Urothelium cell line (cell line): ENCODE measurements at places on chromosomes 16 and 17.

DNA sequence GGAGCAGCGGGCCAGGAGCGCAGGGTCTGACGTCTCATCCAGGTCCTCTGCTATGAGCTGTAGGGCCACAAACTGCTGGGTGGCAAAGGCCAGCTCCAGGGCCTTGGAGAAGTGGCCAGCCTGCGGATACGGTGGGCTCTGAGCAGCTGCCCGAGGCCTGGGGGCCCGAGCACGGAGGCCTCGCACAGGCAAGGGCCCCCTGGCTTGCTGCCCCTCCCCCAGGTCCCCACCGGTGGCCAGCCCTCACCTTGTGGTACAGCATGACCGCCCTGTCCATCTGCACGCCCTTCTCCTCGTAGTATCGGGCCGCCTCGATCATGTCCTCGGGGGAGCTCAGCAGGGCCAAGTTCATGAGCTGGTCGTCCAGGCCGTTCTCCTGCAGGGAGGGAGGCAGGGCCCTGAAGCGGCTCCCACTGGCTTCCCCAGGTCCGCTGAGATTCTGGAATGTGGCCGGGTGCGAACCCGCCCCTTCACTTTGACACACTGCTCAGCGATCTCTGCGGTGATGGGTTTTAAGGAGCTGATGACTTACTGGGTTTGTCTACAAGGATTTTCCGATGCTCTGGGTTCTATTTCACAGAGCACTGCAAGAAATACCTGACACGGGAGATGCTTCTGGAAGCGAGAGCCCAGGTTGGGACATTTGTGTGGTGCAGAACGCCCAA is 9.8 kb upstream of the TMEM204 start:
- no peak for DNase-seq

DNA sequence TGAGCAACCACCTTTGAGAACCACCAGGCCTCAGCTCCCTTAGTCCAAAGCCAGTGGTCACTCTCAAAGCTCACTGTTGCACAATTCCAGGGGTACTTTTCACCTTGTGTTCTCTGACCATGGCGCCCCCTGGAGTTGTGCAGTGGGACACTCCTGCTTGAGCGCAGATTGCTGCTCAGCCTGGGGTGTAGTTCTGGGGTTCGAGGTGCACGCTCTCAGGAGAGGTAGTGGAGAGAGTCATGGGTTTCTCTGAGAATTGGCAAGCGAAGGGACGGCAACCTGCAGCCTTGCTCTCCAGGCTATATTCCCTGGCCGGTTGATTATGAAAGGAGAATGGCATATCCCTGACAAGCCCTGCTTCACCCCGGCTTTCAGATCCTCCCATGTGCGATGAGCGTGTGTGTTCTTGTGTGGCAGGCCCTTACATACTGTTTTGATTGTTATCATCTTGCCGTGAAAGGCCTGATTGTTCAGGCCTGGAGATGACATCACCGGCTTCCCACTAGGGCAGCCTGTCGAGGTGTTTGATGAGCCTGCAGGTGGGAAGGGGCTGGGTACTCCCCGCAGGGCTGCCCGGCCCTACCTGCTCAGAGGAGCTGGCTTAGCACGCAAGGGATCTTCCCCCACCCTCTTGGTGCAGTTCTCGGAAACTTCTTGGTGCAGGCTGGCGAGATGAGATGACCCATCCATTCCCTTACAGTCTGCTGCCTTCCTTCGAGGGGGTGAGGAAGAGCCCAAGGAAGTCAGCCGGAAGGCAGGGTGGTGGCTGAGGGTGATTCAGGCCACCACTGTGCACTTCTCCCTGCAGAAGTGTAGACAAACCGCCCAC is 431.2 kb downstream of the SLC39A11 start:
- peak; percentile 89 for DNase-seq

GRCh38 chr16:18969855-18970240 is 13.9 kb upstream of the TMC7 start:
- DNase-seq = no peak

GRCh38 chr17:2259769-2260536 is 43.6 kb downstream of the SMG6 start:
- no peak for DNase-seq

DNA sequence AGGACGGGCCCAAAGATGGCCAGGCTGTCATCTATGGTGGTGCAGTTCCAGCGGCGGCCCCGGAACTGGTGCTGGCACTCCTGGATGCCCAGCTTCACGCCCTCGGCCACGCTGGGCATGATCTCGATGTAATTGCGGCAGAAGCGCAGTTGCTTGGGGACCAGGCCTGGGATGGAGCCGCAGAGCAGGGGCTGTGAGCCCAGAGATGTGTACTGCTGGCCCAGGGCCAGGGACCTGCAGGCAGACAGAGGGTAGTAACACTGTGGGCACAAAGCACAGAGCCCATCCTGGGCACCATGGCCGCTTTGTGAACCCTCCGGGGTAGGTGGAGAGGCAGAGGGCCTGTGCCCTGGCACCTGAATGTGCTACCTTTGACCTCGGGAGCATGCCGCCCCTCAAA is 44.8 kb downstream of the WNT3 start:
- DNase-seq = no peak

GRCh38 chr16:65083164-65083857 is 38.6 kb downstream of the CDH11 start:
- DNase-seq = no peak

DNA sequence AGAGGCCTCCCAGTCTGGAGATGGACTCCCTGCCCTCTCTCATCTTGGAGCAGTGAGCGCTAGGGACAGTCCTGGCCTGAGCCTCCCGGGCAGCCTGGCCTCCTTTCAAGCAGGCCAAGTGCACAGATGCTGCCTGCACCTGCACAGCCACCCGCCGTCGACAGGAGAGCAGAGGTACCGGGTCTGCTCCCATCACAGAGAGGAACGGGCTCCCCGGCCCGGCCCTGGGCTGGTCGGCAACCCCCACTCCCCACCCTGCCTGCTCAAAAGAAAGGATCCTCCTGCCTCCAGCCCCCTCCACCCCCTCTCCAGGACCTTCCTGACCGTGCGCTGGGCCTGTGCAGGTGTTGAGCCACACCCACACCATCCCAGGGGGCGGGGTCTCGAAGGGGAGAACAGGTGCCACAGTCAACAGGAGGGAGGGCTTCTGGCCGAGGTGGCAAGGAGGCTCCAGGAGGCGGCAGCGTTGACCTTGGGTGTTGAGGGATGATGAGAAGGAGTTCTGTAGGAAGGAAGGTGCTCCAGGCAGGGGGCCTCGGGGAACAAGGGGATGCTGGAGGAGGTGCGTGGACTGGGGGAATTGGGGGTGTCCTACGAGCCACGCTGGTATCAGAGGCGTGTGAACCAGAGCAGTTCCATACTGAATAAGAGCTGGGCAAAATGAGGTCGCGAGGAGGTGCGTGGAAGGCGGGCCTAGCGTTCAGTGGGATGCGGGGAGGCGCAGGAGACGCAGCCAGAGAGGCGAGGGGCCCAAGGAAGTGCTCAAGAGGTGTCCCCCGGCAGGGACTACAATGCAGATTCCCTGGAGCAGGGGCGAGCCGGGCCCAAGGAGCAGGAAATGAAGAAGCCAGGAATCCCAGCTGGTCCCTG is 967 bp upstream of the CDH15 start:
- DNase-seq = no peak

- no peak for DNase-seq
Observed at GRCh38 chr17:73533127-73533526, 111.1 kb downstream of the SDK2 start.

- no peak for DNase-seq
Observed at GRCh38 chr16:89510526-89510925, 2.3 kb downstream of the SPG7 start.

- DNase-seq = no peak
Observed at GRCh38 chr16:59274141-59274540, 540.0 kb upstream of the GOT2 start.

- DNase-seq = no peak
Observed at GRCh38 chr17:48444516-48445247, 14.7 kb upstream of the SKAP1 start.

DNA sequence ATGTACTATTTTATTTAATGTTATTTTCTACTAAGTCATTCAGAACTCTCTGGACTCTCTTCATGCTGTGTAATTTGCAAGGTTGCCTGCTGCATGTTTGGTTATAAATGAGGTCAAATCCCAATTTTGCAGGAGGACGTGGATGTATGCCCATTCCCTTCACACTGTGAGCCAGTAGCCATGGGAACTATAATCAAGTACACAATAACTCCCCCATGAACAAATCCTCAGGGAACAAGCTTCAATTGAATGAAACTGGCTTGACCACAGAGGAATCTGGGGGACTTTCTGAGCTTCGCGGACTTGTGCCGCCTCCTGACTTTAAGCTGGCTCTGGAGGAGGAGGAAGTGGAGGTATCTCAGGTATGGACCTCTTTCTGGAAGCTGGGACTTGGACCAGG is 14.6 kb upstream of the KCTD13 start:
- DNase-seq = no peak

GRCh38 chr17:50847566-50847965 is 12.2 kb downstream of the WFIKKN2 start:
- DNase-seq = no peak

DNA sequence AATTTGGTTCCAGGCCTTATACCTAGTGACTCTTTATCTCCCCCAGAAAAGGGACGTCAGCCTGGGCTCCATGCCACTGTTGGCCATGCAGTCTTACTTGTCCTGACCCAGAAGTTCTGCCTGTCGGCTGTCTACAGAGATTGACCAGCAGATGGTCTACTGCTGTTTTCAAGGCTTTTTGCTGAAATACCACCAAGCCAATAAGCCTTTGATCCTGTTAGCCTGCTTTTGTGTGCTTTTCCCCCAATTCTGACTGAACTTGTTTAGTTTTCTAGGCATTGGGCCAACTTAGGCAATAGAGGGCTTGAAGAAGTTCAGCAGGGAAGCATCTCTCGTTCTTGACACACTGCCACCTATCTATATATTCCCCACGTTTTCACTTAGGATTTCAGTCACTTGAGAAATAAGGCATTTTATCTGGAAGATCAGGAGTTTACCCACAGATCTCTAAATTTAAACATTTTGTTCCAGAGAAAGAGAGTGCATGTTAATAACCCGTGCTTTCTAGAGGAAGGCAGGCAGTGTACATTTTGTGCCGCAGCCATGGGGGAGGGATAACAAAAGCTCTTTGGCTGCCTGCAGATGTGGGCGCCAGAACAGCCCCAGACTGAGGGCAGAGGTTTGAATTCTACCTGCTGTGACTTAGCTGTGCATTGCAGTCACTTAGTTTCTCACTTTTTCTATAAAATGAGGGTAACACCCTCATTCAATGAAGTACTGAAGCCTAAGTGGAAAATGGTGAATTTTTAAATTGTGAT is 12.3 kb upstream of the CARMIL2 start:
- DNase-seq = no peak

GRCh38 chr17:17849845-17850373 is 13.1 kb upstream of the SREBF1 start:
- DNase-seq = no peak

- DNase-seq = peak; percentile 88
Observed at GRCh38 chr16:1379304-1380076, 27.8 kb downstream of the GNPTG start.

- no peak for DNase-seq
Observed at GRCh38 chr17:45353043-45353442, 36.2 kb upstream of the MAP3K14 start.

GRCh38 chr17:74571621-74572270 is 4.4 kb upstream of the CD300H start:
- no peak for DNase-seq

- no peak for DNase-seq
Observed at GRCh38 chr17:364766-365165, 12.2 kb upstream of the RPH3AL start.

GRCh38 chr16:73054813-73055482 is 7.0 kb upstream of the ZFHX3 start:
- DNase-seq = no peak

GRCh38 chr17:80106751-80107150 is 5.4 kb downstream of the GAA start:
- DNase-seq = no peak

- DNase-seq = no peak
Observed at GRCh38 chr17:81865733-81866439, 5.3 kb downstream of the ARHGDIA start.

DNA sequence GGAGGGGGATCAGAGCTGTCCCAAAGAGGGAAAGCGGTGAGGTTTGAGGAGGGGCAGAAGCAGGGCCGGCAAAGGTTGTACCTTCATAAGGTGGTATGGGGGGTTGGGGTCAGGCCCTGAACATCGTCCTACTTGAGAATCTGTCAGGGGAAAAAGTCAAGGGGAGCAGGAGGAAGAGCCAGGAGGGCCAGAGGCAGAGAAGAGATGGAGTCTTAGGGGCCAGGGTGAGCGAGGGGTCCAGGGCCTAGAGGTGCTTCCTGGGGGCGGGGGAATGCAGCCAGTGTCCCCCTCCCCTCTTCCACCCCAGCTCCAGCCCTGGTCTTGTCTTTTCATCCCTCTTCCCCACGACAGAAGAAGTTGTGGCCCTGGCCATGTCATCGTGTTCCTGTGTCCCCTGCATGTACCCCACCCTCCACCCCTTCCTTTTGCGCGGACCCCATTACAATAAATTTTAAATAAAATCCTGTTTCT is 1.3 kb upstream of the PRRT2 start:
- no peak for DNase-seq

DNA sequence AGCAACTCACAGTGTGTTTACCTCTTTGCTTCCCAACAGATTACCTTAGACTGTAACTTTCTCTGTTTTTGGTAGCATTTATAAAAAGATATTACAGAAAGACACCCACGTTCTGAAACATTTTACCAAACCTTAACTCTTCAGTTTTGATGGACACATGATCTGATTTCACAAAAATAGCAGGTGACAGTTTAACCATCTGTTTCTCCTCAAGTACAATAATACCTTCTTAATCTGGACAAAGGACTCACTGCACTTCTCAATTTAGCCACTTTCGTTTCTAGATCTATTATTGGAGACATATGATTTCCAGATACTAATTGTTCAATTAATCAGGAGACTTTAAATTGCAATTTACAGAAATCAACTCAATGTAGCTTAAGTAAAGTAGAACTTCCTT is 703.8 kb upstream of the KIF2B start:
- DNase-seq = no peak

GRCh38 chr17:263773-264172 is 82.3 kb upstream of the DOC2B start:
- DNase-seq = no peak

GRCh38 chr16:88368036-88368435 is 14.7 kb upstream of the ZNF469 start:
- no peak for DNase-seq

- DNase-seq = no peak
Observed at GRCh38 chr17:82559566-82560251, 40.2 kb downstream of the FOXK2 start.

DNA sequence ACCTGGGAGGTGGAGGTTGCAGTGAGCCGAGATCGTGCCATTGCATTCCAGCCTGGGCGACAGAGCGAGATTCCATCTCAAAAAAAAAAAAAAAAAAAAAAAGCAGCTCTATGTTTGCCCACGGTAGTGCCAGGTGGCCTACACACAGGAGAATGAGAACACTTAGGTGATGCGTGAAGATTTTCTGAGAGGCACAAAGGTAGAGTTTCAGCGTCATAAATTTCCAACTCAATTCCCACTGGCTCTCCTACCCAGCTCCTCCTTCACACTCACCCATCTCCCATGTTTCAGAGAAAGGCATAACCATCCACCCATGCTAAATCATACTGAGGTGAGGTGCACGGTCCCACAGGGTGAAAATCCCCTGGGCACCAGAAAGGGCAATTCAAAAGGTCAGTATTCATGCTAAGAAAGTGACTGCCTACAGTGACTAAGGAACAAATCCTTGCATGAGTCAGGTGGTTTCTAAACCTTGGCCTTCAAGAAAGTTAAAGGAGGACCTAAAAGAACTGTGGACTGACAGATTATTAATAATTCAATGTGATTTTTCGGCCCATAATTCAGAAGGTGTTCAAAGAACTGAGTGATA is 4.8 kb downstream of the DCAKD start:
- no peak for DNase-seq

- no peak for DNase-seq
Observed at GRCh38 chr17:9929871-9930270, 24.8 kb upstream of the RCVRN start.

GRCh38 chr17:41278176-41278955 is 2.9 kb downstream of the KRTAP9-7 start:
- DNase-seq = no peak
